Left lung (tissue), 14 donors: ENCODE measurements at places on chromosomes 5 and 9.

GRCh38 chr5:40623480-40624420, 56.0 kb upstream of the PTGER4 start:
- no peak for DNase-seq

DNA sequence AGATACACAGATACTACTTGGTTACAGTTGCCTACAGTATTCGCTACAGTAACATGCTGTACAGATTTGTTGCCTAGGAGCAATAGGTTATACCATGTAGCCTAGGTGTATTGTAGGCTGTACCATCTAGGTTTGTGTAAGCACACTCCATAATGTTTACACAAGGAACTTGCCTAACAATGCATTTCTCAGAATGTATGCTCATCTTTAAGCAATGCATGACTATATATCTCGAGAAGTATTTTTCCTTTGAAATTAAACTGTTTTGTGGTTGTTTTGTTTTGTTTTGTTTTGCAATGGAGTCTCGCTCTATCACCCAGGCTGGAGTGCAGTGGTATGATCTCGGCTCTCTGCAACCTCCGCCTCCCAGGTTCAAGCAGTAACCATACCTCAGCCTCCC, 25.3 kb downstream of the LRRC70 start:
- DNase-seq: no peak

DNA sequence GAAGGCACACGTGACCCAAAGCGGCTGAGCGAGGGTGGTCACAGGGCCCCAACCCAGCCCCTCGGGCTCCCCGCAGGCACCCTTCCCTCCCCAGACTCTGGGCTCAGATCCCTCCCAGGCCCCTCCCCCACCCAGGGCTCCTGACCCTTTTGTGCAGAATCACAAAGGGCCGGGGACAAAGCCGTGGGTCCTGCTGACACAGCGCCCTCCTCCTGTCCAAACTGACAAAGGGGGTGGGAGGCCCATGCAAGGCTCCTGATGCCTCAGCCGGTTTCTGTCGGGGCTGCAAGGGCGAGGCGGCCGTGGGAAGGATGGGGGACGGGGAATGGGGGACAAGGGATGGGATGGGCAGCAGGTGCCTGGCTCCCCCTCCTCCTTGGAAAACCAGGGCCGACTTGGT, 43.5 kb upstream of the UBAC1 start:
- no peak for DNase-seq

- DNase-seq: no peak
Observed at GRCh38 chr9:124452326-124452725, 2.1 kb downstream of the ADGRD2 start.

- DNase-seq: peak; percentile 53
Observed at GRCh38 chr9:129027685-129028191, 393 bp downstream of the SH3GLB2 start.

DNA sequence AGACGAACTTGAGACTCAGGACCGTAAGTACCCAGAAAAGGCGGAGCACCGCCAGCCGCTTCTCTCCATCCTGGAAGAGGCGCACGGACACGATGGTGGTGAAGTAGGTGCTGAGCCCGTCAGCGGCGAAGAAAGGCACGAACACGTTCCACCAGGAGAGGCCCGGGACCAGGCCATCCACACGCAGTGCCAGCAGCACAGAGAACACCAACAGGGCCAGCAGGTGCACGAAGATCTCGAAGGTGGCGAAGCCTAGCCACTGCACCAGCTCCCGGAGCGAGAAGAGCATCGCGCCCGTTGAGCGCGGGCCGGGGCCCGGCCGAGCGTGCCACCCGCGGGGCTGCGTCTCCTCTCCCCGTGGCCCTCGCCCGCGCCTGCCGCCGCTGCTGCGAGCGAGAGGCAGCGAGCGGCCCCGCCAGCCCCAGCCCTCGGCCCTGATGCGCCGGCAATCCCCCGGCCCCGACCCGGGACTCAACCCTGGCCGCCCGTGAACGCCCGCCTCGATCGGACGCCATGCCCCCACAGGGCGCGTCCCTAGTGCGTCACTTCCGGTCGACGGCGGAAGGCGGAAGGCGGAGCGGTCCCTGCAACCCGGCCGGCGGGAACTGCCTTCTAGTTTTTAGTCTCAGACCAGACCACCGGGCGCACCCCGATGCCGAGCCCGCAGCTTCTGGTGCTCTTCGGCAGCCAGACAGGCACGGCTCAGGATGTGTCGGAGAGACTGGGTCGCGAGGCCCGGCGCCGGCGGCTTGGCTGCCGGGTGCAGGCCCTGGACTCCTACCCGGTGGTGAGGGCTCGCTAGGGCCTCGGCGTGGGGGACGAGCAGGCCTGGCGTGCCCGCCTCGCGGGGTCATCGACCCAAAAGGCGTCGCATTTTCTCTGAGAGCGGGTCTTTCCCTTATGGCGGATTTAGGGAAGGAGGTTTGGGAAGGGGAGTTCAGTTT, at the start of the genes NDOR1 and TMEM203:
Gene NDOR1 (plus strand): TSS at position 575 of the 944 bp plus-strand sequence. CDS start 78 bp downstream, at position 653.
Gene TMEM203 (minus strand): TSS at position 523 of the 944 bp plus-strand sequence. CDS start 234 bp downstream, at position 289.
- peak; percentile 93 for DNase-seq

- no peak for DNase-seq
Observed at GRCh38 chr5:178415353-178415752, 174.8 kb downstream of the COL23A1 start.

- DNase-seq: peak; percentile 93
Observed at GRCh38 chr5:442335-443238, at the start of gene EXOC3. Gene EXOC3 (plus strand): TSS chr5:443176. CDS start chr5:446206, 3,030 bp downstream.

DNA sequence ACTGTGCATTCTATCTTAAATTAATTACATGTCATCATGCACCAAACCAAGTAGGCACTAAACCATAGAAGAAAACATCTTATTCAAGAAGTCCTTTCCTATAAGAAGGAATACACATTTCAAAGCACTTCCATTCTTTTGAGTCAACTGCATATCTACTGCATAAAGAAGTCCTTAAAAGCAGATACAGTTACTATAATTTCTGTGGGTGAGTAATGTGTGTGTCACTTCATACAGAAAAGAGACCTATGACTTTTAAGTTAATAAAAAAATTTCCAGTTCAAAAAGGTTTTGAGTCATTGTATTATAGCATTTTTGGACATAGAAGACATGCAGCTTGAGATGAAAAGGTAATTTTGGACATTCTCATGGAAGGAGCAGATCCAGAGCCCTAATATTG, 125.0 kb downstream of the DTWD2 start:
- DNase-seq: no peak

GRCh38 chr5:83726912-83727311, 6.3 kb upstream of the HAPLN1 start:
- no peak for DNase-seq

- no peak for DNase-seq
Observed at GRCh38 chr5:20434786-20435185, 446.8 kb upstream of the CDH18 start.

GRCh38 chr9:115524453-115525059, 406.6 kb upstream of the TNC start:
- no peak for DNase-seq

DNA sequence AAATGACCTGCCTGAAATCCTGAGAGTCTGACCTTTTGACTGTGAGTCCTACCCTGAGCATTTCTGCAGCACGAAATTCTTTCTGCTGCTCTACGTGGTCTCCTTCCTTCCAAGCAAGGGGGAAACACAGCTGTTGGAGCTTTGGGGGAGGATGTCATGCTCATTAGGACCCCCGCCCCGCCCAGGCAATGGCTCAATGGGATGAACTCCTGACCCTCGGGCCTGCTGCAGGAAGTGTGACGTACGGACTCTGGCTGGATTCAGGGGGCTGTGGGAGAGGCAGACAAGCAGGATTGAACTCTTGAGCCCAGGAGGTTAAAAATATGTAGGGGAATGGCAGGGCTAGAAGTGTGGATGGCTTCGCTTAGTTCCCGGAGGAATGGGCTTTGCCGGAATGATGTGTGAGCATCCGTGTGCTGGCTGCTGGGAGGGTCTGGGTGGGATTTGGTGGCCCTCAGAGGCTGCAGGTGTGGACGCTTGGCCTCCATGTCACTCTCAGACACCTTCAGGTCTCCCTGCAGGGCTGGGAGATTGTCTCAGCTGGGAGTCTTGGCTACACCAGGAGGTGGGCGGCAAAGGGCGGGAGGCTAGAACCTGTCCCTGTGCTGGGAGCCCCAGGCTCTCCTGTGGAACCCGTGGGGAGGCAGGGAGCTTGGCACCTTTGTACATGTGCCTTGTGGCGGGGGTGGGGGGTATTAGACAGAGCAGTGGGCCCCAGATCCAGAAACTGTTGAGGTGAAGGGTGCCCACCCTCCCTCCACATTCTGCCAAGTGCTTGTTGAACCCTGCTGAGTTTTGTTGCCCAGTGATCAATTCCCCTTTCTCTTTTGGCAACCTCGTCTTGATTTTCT, 26.3 kb downstream of the STC2 start:
- DNase-seq: no peak

DNA sequence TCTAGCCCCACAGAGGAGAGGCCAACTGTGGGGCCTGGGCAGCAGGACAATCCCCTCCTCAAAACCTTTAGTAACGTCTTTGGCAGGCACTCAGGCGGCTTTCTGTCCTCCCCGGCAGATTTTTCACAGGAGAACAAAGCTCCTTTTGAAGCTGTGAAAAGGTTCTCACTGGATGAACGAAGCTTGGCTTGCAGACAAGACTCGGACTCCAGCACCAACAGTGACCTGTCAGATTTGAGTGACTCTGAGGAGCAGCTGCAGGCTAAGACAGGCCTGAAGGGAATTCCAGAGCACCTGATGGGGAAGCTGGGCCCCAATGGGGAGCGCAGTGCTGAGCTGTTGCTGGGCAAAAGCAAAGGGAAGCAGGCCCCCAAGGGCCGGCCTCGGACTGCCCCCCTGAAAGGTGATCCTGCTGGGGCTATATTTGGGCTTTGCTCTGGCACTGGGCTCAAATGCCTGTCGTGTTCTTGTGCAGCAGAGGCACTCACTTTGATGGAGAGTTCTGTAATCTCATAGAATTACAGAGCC, 39.4 kb downstream of the KDM3B start:
- no peak for DNase-seq

GRCh38 chr9:77013932-77014596, 5.4 kb upstream of the FOXB2 start:
- DNase-seq: no peak

DNA sequence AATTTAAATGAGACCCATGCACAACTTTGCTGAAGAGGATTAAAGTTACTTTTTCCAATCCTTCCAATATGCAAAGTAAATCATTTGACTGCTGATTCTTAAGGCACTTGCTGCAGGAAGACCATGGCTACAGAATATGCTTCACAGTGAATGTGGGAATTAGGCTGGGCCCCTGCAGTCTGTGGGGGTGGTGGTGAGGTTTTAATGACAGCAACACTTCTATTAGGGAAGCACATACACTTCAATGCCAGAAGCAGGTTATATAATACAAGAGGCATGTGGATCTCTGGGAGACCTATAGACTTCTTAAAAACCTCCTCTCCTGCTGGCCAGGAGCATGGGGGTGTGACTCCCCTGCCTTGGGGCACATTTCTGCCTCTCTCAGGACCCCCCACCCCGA, 124.5 kb upstream of the KLF9 start:
- no peak for DNase-seq

DNA sequence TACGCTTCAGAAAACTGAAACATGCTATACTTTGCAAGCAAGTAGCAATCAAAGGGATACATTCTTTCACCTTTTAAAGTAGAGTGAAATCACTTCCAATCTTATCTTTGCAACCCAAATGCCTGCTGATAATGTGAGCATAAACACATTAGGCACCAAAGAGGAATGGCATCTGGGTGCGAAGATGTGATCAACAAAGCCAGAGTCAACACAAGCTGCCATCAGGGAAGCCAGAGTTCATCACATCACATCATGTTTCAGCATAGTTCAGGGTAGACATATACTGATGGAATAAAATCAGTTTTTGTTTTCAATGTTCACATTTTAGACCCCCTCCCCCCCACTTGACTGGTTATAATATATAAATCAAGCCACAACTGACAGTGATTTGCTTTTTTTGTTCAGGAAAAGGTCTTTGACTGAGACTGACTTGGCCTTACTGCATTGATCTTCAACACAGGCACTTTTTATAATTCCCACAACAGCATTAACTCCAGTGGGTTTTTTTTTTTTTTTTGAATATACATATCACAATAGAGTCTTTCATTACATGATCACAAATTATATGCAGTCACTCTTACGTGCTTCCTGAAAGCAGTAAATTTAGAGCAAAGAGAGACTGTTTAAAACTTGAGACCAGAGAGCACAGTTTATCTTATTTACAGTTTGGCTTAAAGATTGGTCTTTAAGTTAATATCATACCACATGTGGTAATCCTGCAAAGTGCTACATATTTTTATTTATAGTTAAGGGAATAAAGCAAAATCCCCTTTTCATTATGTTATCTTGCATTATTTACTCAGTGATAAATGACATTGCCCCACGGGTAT, 20.3 kb downstream of the AOPEP start:
- no peak for DNase-seq

GRCh38 chr5:76579166-76579937, 43.9 kb downstream of the F2RL2 start:
- DNase-seq: no peak

GRCh38 chr9:89413963-89414638, 83.8 kb downstream of the SEMA4D start:
- no peak for DNase-seq

- DNase-seq: no peak
Observed at GRCh38 chr5:133377736-133378135, 234.6 kb downstream of the FSTL4 start.

DNA sequence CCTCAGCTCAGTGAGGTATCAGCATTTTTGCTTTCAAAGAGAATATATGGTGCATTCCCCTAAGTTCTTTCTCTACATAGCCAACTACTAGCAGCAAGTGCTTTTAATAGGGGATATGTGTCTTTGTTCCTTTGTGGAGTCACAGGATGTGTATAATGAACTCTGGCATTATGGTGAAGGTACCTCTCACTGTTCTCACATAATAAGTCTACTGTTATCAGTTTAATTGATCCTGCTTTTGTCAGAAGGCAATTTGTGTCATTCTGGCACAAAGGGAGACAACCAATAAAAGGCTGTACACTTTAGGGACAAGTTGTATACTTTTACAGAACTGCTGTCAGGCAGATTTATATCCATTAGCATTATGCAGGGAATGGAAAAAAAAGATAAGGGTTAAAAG, 531.4 kb upstream of the RIOK2 start:
- DNase-seq: no peak

GRCh38 chr5:51860532-51861018, 477.3 kb downstream of the ISL1 start:
- no peak for DNase-seq

DNA sequence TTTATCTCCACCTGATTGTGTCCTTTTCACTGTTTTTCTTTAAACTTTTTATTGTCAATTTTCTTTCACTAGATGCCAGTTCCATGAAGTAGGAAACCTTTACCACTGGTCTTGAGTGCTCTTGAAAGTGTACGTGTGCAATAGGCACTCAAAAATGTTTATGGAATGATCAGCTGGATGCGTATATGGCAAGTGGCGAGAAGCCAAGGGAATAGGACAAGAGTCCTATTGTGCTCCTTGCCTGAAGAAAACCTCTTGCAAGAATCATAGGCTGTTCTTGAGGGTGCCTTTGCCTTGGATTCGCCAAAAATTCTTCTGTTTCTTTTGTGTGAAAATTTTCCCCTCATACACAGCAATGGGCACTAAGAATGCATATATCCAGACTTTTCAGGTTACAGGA, 97.7 kb downstream of the GHR start:
- no peak for DNase-seq

- DNase-seq: no peak
Observed at GRCh38 chr5:368183-369084, 46.9 kb downstream of the AHRR start.
